Epithelial cell of prostate (primary cell): ENCODE measurements at places on chromosomes 12 and 14.

GRCh38 chr14:95018821-95019220, 138.5 kb downstream of the DICER1 start:
- DNase-seq = no peak

DNA sequence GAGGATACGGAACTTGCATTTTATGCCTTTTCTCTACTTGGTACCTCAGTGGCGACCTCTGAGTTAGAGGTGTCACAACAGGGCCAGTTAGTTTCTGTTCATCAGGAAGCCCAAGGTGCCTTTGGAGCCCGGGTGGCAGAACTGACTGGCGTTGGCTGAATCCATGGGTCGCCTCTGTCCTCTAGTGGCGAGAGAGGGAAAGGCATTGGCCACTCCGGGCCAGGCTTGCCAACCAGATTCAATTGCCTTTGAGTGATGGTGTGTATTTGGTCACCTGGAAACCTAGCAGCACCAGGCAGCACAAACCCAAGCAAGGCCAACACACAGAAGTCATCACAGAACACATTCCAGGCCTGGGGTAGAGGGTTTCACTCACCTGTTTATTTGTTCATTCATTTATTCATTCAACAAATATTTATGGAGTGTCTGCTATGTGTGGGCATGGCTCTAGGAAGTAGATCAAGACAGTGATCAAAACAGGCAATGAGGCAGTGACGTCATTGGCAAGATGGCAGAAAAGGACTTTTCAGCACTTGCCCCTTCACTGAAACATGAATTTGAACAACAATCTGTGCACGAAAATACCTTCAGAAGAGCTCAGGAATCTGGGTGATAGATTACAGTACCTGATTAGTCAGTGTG, 40.5 kb upstream of the KCNA5 start:
- DNase-seq = peak; percentile 5

DNA sequence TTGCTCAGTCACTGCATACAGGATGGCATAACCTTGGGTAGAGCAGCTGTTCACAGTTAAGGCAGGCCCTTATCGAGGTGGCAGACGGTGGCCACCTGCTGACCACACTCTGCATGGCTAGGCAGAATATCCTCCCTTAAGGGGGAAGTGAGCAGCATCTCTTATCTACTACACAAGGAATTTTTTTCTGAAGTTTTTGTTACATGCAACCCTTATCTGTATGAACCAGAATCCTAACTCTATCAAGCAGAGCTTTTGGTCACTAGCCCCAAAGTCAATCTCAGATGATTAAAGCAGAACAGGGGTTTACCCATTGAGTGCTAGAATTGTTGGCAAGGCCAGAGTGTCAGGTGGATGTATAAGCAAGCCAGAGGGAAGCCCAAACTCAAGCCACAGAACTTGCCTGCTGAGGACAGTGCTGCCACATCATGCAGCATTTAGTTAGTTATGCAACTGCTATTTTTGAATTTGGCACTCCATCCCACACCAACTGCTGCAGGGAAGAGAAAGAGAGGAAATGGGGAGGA, 192.8 kb downstream of the TBX5 start:
- no peak for DNase-seq

- no peak for DNase-seq
Measured at GRCh38 chr12:116370004-116370404, 92.5 kb upstream of the MED13L start.

DNA sequence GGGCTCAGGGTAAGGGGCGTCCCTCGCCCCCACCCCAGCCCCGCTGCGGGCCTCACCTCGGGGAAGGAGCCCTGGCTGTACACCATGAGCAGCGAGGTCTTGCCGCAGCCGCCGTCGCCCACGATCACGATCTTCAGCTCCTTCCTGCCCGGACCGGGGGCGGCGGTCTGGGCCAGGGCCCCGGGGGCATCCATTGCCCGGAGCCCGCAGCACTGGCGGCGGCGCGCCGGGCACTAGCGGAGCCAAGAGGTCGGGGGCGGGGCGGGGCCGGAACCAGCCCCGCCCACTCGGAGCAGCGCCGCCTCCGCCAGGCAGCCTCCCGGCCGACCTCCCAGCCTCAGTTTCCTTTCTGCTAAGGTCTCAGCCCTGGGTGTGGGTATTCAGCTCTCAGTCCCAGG, at the start of gene RHOF:
Gene RHOF (minus strand): TSS at position 249 of the 398 bp plus-strand sequence. CDS start 55 bp downstream, at position 194.
- DNase-seq = no peak

GRCh38 chr14:75079521-75079920, 10.1 kb downstream of the ZC2HC1C start:
- DNase-seq = no peak

DNA sequence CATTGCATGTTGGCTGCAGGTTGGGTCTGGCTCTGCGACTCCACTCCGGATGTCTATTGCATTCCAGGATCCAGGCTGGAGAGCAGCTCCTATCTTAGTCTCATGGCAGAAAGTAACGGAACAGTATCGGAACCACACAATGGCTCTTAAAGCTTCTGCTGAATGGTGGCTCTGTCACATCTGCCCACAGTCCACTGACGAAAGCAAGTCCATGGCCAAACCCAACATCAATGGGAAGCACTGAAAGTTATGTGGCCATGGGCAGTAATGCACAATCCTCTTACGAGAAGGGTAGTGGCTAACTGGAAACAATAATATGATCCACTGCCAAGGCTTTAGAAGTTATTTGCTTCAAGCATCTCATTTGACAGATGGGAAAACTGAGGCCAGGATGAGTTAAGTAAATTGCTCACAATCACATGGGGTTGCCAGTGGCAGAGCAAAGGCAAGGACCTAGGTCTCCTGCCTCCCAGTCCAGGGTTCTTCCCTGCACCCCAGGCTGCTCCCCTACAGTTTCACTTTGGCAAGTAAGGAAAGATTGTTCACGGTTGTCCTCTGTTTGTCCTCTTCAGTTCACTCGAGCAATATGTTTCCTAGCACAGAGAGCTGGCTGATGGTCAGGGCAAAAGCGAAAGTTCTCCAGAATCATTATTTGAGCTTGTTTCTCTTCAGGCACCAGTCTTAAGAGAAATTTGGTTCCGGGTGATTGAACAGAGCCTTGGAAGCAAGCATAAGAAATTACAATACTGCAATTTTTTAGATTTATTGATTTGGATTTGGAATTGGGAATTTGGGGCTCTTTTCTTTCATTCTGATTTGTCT, 54.2 kb downstream of the CKAP4 start:
- DNase-seq = no peak

- no peak for DNase-seq
Measured at GRCh38 chr14:95388699-95389098, 69.0 kb upstream of the CLMN start.

GRCh38 chr14:83838226-83838625, 1691.7 kb upstream of the FLRT2 start:
- no peak for DNase-seq

GRCh38 chr12:93777254-93777653, 100.1 kb downstream of the CRADD start:
- no peak for DNase-seq

DNA sequence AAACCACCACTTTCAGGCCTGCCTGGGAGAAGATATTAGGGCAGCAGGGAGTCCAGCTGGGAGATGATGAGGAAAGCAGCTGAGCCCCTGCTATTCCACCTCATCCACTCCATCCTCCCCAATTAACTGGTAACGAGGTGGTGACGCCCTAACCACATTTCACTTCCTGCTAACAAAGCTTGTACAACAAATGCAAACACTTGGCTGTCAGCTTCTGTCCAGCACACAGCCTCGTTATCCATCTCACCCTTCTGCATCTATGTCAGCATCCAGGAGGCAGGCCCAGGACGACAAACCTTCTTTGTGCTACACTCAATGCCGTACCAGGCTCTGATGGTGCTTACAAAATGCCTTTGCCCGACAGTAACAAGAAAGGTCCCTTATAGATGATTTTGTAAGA, 225.4 kb downstream of the APAF1 start:
- no peak for DNase-seq

DNA sequence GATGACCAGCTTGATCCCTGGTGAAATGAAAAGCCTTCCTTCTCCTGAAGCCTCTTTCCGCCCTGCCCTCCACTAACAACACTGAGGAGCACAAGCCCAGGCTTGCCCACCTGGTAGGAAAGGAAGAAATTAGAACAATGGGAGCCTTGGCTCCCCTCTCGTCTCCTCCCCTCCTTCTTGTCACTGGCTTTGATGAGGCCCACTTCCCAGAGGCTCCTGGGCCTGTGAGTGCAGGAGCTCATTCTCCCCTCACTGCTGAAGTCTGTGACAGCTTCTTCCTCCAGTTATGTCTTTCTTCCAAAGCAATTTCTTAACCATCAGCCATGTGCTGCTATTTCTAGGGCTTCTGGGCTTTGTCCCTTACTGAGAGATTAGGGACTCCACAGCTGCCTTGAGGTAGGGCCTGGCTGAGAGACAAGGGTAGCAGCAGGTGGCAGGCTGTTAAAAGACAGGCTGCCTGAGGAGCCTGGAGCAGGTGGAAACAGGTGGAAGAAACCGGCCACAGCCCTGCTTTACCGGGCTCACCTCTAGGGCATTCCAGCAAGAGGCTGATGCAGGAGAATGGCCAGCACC, 53.6 kb upstream of the SRSF5 start:
- DNase-seq = no peak

DNA sequence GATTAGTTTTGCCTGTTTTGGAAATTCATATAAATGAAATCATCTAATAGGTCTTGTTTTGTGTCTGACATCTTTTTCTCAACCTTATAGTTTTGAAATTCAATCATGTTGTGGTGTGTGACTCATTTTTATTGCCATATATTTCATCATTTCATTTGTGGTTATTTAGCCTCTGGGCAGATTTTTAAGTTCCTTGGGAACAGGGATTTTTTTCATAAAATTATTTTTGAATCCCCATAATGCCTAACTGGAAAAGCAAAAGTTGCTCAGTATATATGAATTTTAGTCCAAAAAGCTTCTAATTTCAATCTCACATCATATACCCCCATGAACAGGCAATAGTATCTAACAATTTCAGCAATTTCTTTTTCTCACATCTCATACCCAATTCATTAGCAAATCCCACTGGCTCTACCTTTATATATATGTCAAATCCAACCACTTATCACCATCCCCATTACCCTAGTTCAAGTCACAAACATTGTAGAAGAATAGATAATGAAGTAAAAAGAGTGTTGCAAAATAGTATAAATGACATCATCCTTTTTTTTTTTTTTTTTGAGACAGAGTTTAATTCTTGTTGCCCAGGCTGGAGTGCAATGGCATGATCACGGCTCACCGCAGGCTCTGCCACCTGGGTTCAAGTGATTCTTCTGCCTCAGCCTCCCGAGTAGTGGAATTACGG, 2.6 kb upstream of the OR6J1 start:
- peak; percentile 70 for DNase-seq

DNA sequence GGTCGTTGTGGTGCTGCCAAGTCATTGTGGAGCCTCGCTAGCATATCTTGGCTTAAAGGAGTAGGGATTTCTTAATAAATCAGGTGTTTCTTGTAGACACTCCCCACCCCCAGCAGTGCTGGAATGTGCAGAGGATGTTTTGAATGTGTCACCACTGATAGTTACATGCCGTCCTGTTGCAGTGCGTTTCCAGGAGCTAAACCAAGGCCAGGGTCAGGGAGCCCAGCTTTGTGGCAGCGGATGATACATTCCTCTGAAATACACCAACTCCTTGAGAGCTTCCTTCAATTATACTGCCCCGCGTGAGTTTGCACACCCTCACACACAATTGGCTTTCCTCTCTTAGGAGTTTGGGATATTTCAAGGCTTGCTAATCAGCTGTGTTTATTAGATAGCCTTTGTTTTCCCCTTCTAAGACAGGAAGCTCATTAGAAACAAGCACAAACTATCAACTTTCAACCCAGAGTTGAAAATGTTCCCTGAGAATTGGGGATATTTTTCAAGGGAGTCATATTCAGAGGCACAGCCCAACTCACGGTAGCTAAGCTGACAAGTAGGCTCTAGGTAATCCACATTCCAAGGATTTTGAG, 154.9 kb downstream of the C12orf75 start:
- no peak for DNase-seq

GRCh38 chr12:110233212-110233903, 47.7 kb upstream of the ATP2A2 start:
- DNase-seq = no peak

DNA sequence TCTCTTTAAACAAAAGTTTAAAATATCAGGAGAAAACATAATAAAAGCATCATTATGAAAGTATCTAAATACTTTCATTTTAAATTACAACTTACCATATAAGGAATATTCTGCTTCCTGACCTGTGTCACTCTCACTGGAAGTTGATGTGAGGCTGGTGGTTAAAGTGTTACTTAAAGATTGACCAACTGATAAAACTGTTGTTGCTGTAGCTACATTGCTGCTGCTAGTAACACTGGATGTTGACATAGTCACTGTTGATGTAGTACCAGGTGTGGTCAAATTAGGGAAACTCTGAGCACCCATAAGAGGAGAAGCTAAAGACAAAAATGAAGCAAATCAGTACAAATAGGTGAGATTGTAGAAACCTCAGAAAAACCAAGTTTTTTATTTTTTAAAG, 79.9 kb downstream of the HECTD1 start:
- DNase-seq = no peak

- no peak for DNase-seq
Measured at GRCh38 chr12:112017041-112017440, 3.8 kb downstream of the ERP29 start.

GRCh38 chr12:34405286-34406227, 383.3 kb downstream of the ALG10 start:
- DNase-seq = no peak
